Fibroblast of skin of left biceps (primary cell): ENCODE measurements at places on chromosomes 13 and 19.

DNA sequence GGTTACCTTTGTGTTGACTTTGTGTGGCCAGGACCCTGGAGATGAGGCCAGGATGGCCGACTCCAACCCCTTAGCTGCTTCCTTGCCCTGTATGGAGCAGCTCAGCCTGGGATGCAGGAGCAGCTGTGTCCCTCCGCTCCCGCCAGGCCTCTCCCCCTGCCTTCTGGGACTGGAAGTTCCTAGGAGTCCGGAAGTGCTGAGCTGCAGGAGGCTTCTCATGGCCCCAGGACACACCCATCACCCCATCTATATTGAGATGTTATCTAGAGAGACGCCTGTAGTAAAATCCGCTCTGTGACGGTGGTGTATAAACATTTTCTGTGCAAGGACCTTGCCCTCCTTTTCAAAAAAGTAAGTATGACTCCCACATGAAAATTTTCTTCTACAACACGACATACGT, 27.0 kb downstream of the WTIP start:
- DNase-seq = no peak

DNA sequence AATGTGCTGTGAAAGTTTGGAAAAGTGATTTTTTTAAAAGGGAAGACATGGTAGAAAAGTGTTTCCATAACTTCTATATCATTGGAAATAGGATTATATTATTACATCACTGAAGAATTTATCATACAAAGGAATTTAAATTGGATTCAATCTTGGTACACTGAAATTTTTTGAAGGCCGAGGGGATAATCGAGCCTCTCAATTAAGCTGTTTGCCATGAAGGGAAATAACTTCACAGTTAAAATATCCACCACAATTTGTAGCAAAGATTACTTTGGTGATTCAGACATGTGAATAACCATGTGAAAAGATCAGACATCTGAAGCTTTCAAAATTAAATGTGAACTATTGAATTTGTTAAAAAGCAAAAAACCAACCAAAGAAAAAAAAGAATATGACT, 215.3 kb downstream of the KLF5 start:
- DNase-seq = peak; percentile 42

DNA sequence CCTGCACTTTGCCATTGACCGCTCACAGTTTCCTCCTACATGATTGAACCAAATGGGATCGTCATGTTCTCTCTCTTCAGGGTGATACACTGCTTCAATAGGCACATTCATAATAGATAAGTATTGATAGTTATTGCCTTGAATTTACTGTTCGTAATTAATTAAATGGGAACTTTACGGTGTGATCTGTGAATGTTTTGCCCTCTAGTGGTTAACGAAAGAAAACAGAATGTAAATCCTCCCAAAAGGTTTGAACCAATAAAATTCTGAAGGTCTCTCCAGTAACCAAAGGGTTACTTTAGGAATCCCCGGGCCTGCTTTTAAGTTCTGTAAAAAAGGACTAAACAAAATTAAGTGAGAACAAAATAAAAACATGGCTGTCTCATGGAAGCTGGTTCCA, 389.3 kb downstream of the DACH1 start:
- no peak for DNase-seq

- DNase-seq = peak; percentile 5
Observed at GRCh38 chr19:57664269-57665127, 4.2 kb upstream of the ZSCAN4 start.

GRCh38 chr13:100543872-100544602, 44.6 kb downstream of the GGACT start:
- no peak for DNase-seq

- DNase-seq = peak; percentile 79
Observed at GRCh38 chr13:37403776-37404527, 194.6 kb downstream of the POSTN start.

GRCh38 chr13:34357435-34358232, 539.7 kb downstream of the RFC3 start:
- DNase-seq = no peak

GRCh38 chr19:8612807-8613171, 2.3 kb upstream of the ADAMTS10 start:
- DNase-seq = no peak

GRCh38 chr19:12202250-12202649, 39.4 kb downstream of the ZNF136 start:
- DNase-seq = no peak

DNA sequence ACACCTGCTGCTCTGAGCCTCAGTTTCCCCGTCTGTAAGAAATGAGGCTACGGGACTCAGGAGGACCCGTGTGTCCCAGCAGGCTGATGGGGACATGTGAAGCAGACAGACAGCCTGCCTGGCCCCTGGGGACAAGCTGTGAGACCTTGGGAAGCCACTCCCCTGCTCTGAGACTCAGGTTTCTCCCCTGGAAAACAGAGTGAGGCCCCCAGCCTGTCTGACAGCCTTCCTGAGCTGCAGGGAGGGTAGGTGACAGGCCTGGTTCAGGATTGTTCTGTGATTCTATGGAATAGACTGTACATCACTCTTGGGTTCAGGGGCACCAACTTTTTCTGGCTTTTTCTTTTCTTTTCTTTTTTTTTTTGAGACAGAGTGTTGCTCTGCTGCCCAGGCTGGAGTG, 2.9 kb upstream of the NTF4 start:
- DNase-seq = no peak

DNA sequence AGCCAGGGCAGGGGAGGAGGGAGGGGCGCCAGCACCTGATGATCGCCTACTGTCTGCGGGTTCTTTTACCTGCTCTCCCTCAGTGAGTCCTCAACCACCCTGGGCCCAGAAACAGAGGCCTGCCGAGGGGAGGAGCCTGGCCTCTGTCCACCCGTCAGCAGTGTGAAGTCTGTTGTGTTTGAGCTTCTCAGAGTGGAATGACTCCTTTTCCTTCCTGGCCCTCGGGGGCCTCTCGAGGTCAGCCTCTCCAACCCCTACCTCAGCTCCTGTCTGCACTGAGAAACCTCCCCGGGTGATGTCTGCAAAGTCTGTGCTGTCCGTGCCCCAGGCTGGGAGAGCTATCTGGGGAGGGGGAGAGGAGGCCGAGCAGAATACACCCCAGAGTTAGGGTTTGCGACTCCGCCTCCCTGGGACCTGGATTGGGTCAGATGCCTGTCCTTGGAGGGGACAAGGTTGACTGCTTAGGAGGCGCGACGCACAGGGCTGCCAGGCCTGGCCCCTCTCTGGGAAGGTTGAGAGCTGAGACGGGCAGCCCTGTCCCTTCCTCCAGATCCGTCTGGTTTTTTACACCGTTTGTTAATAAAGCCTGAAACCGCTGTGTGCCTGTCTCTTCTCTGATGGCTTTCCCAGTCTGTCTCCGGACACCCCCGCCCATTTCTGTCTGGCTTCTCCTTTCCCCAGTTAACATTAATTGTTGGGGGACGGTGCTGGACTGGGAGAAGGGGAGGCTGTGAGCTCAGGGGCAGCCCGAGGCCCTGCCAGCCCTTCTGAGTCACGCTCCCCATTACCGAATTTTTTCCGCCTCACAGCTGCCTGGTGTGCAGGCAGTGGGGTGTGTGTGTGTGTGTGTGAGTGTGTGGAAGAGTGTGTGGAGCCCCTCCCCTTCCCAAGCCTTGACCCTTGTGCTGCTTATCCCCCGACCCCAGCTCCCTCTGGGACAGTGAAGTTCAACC, 989 bp upstream of the SSC5D start:
- peak; percentile 90 for DNase-seq

DNA sequence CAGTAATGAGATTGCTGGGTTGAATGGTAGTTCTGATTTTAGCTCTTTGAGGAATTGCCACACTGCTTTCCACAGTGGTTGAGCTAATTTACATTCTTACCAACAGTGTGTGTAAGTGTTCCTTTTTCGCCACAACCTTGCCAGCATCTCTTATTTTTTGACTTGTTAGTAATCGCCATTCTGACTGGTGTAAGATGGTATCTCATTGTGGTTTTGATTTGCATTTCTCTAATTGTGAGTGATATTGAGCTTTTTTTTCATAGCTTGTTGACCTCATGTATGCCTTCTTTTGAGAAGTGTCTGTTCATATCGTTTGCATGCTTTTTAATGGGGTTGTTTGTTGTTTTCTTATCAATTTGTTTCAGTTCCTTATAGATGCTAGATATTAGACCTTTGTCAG, 245.0 kb downstream of the MTUS2 start:
- DNase-seq = no peak

DNA sequence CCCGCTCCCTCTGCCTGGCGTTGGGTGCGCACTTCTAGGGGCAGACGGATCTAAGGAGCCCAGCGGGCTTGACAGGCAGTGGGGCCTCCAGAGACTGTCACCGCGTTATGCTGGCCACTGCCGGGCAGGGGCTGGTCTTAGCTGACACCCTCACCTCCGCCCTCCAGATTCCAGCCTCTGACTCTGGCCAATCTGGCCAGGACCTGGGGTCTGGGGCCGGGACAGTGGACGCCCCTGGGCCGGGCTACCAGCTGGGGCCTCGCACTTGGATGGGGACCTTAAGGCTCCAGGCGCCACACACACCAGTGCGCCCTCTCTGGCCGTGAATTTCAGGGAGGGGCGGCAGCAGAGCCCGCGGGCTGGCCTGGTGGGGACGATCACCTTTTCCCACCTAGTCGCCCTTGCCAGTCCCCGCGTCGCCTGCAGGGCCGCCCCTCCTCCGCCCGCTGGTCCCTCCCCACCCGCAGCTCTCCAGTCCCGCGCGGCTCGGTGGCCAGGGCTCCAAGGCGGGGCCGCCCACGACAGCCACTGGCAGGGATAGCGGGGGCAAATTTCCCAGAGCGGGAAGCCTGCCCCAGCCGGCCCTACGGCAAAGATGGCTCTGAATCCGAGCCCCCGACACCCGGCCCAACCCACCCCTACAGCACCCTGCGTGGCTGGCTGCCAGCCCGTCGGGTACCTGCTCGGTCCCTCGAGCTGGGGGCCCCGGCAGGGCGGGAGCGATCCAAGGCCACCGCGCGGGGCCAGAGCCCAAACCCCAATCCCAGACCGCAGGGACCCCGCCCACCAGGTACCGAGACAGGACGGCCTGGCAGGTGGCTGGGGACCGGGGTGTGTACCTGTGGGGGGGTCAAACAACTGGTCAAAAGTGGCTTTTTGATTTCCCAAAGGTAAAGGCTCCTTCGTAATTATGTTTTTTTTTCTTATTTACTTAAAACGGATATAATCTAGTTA, 6.1 kb upstream of the ZNF98 start:
- DNase-seq = no peak

DNA sequence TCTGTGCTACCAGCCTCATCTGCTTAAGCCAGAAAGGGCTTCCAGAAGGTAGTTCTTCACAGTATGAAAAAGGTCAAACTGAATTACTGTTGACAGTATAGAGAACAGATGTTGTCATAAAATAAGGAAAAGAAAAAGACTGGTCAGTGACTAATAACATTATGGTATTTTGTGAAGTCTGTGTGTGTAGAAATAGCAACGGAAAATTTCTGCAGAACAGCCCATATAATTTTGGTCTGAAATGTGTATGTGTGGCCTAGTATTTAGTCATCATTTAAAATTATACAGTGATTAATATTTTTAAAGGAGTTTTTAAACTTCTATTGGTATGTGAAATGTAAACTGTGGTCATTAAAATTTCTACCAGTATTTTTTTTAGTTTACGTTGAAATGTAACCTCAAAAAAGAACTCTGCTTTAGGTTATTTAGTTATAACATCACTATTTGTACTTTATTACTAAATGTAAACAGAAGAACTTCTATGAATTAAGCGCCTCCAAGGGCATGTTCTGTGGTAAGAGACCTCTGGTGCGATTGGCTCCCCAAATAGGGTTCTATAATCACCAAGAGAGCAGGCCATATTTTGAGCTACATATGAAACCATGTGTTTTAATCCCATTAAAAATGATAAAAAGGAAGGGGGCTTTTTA, 3.3 kb upstream of the GPR183 start:
- DNase-seq = peak; percentile 83

DNA sequence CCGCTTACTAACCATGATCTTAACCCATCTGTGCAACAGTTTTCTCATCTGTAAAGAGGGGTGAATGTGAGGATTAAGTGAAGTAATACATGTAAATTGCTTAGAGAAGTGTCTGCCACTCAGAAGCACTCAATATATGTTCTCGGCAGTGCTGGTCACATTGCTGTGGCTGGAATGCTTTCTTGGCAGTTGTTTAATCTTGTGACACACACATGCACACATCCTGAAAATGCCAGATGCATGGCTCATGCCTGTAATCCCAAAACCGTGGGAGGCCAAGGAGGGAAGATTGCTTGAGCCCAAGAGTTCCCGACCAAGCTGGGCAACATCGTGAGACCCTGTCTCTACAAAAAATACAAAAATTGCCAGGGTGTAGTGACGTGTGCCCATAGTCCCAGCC, 4.9 kb upstream of the DMKN start:
- DNase-seq = peak; percentile 91

- no peak for DNase-seq
Observed at GRCh38 chr13:87052731-87053130, 618.4 kb upstream of the SLITRK5 start.

GRCh38 chr19:23778566-23778965, 19.9 kb upstream of the ZNF681 start:
- no peak for DNase-seq

- DNase-seq = no peak
Observed at GRCh38 chr13:20405691-20406090, 120.0 kb downstream of the CRYL1 start.

GRCh38 chr13:31476266-31476665, 263.1 kb upstream of the RXFP2 start:
- DNase-seq = peak; percentile 85

GRCh38 chr19:35908973-35909683, 1.0 kb upstream of the TYROBP start:
- no peak for DNase-seq

DNA sequence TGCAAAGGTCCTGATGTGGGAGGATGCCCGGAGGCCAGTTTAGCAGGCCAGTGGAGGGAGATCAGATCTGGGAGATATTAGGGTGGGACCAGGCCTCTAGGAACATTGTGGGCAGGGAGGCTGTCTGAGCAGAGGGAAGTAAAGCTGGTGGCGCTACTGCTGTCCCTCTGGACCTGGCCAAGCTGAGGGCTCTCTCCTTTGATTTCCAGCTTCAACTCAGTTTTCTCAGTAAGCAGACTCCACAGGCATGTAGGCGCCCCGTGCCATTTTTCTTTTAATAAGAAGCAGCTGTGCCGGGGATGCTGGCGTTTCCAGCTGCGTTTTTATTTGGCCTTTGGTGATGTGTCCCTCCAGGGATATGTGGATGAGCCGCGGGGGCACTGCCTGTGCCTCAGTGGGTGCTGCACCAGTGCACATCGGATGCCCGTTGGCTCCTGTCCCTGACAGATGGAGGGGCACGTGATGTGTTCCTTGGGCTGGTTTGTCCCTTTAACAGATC, 6.7 kb downstream of the DNM2 start:
- no peak for DNase-seq

GRCh38 chr13:33828431-33829129, 10.6 kb downstream of the RFC3 start:
- no peak for DNase-seq

- no peak for DNase-seq
Observed at GRCh38 chr13:40211586-40211968, 454.9 kb downstream of the FOXO1 start.

GRCh38 chr13:40102854-40103253, 447.4 kb downstream of the COG6 start:
- DNase-seq = no peak

GRCh38 chr19:46195104-46195503, 34.4 kb upstream of the IGFL1 start:
- DNase-seq = no peak

- DNase-seq = peak; percentile 71
Observed at GRCh38 chr13:106104281-106104901, 431.1 kb downstream of the EFNB2 start.

- DNase-seq = no peak
Observed at GRCh38 chr13:59771272-59771671, 392.5 kb downstream of the DIAPH3 start.
